ENCODE measurements at places on chromosomes 4 and X.

DNA sequence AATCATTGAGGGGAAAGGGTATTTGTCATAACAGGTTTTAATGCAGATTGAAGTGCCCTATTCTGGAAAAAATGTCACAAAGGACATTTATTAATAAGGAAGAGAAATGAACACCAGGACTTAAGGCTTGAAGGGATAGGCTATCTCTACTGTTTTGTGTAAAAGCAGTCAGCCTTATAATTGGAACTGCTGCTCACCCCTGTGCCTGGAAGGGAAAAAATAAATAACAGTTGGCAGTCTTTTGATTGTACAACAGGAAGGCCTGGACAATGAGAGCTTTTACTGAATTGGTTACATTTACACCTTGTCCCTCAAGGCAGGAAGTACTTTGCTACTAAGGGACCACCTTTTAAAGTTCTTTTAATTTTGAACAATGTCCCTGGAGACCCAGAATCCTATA, 17.8 kb upstream of the MAGED4 start:
- no peak for DNase-seq

DNA sequence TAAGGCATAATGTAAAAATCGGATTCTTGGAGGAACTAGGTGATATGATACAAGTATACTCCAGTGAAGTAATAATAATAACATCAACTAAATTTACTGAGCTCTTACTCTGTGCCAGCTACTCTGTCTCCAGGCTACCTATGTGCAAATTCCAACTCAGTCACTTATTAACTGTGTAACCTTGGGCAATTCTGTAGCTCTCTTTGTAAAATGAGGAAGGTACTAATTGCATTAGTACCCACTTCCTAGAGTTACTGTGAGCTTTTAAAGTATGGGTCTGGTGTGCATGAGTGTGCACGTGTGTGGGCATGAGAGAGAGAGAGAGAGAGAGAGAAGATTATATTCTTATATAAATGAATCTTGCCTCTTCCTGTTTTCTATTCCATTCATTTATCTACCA, 169.9 kb downstream of the KCNIP4 start:
- DNase-seq = no peak

DNA sequence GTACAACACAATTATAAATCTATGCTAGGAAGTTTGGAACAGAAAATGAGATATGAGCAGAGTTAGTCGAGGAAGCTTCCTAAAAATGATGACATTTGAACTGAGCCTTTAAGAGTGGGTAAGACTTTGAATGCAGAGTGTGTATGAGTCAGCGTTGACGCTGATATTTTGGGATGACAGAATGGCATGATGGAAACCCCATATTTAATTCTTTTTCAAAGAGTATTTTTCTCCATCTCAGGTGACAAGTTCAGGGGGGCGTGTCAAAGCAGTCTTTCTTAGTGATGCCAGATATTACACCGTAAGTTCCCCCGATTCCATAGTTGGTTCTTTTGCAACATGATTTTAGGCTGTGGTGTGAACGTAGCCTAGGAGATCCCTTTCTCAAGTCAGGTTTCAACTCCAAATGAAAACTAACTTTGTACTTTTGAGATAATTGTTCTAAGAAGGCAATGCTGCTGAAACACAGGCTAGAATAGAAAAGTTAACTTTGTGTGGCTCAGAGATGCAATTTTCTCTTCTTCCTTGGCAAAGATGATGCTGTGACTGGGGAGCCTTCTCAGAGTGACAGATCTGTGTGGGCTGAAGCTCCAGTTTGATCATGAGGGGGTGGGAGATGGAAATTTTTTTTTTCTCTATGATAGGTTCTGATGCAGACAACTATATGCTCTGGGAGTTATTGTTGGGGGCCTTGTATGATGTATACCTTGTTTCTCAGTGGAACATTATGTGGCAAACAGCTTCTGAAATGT, 59.2 kb downstream of the GLUD2 start:
- DNase-seq = no peak

DNA sequence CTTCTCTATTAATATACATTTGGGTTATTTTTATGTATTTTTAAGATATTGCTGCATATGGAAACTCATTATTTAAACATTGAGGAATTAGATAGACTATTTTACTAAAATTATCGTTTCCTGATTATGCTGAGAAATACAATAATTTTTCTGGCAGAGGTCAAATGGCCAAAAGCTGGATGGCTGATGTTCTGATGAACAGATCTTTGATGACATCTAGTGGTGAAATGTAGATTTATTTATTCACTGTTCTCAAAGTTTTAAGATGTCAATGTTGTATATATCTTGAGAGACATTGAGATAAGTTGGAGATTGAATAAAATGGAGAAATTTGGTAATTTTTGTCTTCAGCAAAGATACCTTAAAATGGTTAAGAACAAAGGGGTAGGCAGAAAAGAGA, 96.2 kb downstream of the UGT8 start:
- DNase-seq = no peak

DNA sequence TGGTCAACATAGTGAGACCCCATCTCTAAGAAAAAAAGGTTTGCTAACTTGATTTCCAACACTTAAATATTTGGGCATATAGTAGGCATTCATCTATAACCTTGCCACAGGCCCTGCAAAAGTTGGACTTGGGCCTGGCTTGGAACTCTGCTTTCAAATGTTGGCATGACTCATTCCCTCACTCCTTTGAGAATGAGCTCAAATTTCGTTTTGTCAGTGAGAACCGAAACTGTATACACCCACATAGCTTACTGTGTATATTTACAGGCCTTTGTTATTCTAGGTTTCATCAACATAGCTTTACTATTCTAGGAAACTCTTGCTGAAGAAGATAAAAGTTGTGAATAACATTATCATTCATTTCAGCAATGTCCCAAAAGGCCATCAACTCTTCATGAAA, 88.7 kb upstream of the ELOVL6 start:
- DNase-seq = no peak

DNA sequence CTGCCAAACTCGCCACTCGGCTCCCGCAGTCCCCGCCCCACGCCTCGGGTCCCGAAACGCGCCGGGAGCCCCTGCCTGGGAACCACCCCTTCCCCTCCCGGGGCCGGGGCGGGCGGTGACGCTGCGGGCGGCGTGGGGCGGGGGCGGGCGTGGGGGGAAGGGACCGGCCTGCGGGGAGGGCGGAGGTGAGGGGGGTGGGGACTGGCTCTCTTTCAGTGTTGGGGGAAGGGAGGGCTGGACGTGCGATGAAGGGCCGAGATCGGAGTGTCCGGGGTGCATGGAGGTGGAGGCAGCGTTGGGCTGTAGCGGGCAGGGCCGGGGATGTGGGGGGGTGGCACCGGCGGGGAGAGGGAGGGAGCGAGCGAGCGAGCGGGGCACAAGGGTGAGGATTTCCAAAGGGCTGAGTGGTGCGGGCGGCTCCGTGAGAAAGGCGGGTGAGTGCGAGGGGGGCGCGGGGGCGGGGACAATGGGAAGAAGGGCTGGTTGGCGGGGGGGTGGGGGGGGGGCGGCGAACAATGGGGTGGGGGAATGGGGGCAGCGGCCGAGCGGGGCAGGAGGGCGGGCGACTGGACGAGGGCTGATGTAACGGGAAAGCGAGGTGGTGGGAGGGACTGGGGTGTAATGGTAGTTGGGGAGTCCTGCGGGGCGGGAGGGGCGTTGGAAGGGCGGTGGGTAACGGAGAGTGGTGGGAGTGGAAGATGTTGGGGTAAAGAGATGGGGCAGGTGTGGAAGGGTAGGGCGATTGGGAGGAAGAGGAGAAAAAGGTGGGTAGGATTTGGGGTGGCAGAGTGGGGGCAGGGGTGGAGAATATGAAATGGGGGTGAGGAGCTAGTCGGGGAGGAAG, 578 bp downstream of the DCUN1D4 start:
- DNase-seq = peak; percentile 51

DNA sequence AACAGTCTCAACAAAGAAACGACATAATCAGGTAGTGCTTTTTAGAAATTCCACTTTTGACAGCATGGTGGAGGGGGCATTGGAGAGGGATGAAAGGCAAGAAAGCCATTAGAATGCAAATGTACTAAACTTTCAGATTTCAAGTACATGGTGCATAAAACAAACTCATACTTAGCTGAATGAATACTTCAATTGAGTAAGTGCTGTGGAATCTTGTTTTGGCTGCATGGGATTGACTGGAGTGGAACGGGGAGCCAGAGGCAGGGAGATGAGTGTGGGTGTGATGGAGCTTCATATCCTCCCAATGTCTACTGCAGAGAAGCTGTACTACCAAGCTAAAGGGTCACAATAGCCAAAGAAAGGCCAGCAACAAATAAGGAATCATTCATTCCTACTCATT, 52.4 kb downstream of the USP46 start:
- DNase-seq = no peak

GRCh38 chr4:81756973-81757372, 285.3 kb upstream of the RASGEF1B start:
- DNase-seq = no peak

GRCh38 chr4:95638920-95639501, 90.2 kb upstream of the UNC5C start:
- DNase-seq = no peak

GRCh38 chrX:3717742-3718420, 4.4 kb upstream of the PRKX start:
- DNase-seq = no peak

DNA sequence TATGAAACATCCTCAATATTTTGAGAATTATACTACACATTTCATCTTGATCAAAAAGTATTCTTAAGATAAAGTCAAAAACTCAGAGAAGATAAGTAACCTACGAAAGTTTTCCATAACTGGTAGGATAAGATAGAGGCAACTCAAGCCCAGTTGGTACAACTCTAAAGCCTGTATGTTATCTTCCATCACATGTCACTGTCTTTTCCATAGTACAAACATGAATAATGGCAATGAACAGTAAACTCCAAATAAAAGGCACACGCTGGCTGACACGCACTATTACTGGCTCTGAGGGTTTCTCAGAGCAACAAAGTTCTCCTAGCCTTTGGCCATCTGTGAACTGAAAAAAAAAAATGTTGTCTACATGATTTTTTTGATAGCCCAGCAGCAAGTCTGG, 27.2 kb downstream of the LIN54 start:
- DNase-seq = no peak

- DNase-seq = no peak
Measured at GRCh38 chr4:188220006-188220405, 80.8 kb downstream of the TRIML1 start.

DNA sequence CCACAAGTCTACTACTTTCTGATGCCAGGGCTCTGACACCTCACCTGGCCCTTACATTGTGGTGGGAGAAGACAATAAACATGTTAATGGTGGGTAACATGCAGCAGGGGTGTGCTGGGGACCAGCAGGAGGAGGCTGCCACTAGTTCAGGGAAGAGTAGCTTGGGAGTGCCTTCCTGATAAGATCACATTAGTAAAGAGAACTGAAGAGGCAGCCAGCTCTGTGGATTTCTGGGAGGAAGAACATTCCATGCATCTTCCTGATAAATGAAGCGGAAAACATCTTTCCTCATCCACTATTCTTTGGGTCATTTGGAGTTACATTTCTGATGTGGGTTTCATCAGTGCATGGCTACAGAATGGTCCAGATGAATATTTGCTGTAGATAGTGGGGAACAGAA, 9.0 kb downstream of the RNF150 start:
- DNase-seq = no peak

DNA sequence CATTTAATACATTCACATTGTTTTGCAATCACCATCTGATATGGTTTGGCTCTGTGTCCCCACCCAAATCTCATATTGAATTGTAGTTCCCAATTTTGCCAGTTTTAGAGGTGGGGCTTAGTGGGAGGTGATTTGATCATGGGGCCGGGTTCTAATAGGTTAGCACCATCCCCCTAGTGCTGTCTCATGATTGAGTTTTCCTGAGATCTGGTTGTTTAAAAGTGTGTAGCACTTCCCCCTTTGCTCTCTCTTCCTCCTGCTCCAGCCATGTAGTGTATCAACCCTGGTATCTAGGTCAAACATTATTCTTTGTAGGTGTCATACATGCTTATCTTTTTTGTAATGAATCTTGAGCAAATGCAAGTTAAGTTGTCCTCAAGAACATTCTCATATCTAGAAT, 83.3 kb upstream of the KIT start:
- no peak for DNase-seq

GRCh38 chr4:7539659-7540058, 104.9 kb upstream of the PSAPL1 start:
- DNase-seq = no peak

DNA sequence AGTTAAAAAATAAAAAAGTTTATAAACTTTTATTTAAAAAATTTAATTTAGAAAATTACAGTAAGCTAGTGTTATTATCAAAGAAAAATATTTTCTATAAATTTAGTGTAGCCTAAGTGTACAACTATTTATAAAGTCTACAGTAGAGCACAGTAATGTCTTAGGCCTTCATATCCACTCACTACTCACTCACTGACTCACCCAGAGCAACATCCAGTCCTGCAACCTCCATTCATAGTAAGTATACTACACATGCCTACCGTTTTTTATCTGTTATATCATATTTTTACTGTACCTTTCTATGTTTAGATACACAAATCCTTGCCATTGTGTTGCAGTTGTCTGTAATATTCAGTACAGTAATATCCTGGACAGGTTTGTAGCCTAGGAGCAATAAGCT, 129.0 kb upstream of the FAM47B start:
- no peak for DNase-seq

GRCh38 chr4:154642373-154643009, 30.0 kb upstream of the FGG start:
- no peak for DNase-seq

DNA sequence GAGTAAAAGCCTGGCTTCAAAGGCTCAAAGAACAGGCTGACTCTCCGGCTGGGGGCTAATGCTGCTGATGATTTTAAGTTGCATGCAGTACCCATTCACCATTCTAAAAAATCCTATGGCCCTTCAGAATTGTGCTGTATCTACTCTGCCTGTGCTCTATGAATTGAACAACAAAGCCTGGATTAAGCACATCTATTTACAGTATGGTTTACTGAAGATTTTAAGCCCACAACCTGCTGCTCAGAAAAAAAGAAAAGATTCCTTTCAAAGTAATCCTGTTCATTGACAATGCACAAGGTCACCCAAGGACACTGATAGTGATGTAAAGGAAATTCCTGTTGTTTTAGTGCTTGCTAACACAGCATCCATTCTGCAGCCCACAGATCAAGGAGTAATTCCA, 84.9 kb upstream of the SFRP2 start:
- no peak for DNase-seq

DNA sequence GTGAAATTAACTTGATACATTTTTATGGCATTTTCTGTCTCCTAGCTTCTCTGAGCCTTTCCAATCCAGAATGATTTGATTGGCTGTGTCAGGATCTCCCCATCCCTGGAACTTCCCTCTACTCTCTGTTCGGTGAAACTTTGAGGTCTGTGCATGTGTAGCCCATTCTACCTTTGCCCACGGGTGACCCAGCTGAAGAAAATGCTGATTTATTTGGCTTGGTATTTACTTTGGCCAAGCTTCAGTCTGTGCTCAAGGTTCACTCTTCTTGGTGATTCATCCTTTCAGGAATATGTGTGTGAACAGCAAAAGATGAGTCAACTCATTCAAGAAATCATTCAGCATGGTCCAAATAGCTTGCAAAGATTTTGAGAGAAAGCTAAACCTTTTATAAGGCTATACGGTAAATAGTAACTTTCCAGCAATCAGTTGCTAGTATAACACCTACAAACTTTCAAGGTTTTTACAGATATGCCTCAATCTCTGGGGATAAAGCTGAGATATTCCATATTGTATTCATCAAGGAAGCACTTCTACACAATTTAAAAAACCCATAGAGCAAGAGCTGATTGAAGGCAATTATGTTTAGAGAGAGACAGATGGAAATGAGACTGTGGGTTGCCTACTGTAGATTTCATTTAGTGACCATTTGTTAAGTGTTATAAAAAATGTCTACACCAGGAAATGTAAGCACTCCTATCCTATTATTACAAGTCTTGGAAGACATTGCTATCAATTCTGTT, 233.9 kb upstream of the CXXC4 start:
- DNase-seq = no peak
